ENCODE measurements at places on chromosomes 6 and 20.

GRCh38 chr6:124158024-124158423 lies 354.4 kb downstream of the NKAIN2 start:
- DNase-seq: no peak

DNA sequence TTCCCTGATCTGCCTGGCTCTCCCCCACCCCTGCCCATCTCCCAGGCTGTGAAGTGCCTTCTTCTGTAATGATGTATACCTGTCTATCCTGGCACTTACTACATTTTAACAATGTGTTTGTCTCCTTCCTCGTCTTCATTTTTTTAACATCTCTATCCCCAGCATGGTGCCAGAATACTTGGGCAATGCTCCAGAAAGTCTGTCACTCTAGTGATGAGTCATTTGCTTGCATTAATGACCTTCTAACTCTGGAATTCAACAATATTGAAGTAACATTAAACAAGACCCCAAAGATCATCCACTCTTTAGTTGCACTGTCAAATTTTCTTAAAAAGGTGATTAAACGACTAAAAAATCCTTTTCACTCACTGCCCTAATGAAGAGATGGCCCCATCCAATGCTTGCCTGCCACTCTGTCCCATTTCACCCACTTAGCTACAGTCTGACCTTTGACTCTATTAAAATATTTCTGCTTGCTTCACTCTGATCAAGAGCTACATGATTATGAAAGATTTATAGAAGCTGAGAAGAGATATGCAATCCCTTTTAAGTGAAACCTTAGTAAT lies 7.7 kb upstream of the KLHL31 start:
- DNase-seq: no peak

DNA sequence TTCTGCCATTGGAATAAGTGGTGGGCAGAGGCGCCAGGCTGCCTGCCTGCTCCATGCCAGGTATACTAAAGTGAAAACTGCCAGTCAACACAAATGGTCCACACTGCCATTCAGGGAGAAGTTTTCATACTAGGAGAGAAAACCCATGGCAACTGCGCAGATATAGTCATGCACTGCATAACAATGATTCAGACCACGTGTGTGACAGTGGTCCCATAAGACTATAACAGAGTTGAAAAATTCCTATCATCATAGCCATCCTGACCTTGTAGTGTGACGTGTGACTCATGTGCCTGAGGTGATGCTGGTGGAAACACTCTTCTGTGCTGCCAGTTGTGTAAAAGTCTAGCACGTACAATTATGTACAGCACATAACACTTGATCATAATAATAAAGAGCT lies 25.1 kb downstream of the ZC3H12D start:
- DNase-seq: no peak

- DNase-seq: no peak
Measured at GRCh38 chr6:1527073-1527457, 82.7 kb upstream of the FOXC1 start.

DNA sequence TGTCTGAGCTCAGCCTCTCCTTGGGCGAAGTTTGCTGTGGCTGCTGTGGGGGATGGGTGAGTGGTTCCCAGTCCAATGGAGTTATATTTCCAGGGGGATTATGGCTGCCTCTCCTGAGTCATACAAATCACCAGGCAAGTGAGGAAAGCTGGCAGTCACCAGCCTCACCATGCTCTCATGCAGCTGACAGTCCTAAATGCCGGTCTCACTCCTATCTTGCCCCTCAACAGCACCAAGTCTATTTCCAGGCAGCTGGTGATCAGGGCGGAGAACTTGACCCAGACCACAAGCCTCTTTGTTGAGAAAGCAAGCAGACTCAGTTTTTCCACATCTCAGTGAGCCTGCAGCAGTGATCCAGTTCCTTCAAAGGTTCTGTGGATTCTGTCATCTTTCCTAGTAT lies 98.9 kb downstream of the TBC1D32 start:
- no peak for DNase-seq

DNA sequence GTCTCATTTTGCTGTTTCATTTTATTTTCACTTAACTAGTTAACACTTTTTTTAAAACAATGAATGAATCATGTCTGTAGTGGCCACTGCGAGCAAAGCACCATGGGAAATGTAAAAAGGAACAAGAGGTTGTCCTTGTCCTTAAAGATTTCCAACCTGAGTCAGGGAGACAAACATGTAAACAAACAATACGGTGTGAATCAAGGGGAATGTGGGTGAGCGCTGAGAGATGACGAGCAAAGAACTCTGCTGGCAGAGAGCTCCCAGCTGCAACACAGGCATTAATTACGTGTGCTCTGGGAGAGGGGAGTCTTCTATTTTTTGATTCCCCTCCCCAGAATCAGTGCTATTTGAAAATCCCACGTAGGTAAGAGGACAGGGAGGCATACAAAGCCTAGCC lies 84.3 kb downstream of the ATXN1 start:
- no peak for DNase-seq

GRCh38 chr20:13996265-13996664 lies 949 bp downstream of the MACROD2 start:
- DNase-seq: no peak

DNA sequence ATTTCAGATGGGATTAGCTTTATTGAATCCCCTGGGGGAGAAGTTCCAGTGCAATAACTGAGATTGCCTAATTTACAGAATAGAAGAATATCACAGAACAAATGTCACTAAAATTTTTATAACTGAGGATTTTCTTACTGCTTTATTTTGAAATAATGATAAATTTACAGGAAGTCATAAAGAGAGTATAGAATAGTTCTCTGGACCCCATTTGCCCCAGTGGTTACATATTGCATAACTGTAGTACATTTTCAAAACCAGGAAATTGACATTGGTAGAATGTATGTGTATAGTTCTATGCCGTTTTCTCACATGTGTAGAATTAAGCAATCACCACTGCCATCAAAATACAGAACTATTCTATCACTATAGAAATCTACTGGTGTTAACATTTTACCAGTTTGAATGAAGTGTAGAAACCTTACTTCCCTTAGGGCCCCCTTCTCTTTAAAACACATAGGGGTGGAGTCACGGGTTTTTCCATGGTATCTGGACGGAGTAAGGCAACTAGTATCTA lies 18.3 kb downstream of the KIF6 start:
- no peak for DNase-seq

DNA sequence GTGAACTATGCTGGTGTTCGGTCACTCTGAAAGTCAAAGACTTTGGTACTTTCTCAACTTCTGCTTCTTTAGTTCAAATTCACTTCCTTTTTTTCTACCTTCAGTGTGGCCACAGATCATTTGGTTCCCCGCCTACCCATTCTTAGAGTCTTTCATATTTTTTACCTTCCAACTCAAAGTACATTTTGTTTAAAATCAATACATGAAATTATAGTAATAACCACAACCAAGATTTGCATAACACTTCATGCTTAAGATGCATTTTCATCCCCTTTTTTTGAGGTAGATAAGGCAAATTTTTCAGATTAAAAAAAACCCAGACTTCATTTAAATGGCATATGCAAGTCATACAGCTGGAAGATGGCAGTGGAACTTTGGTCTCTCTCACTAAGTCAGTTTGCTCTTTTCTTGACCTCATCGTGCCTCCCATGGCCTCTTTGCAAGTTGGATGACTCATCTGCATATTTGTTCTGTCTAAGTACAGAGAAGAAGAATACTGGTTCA lies 11.9 kb upstream of the CNR1 start:
- no peak for DNase-seq
